Fibroblast of lung (primary cell): ENCODE measurements at places on chromosomes 5 and 9.

- no peak for DNase-seq
Observed at GRCh38 chr5:174725991-174726601, 1.7 kb downstream of the MSX2 start.

GRCh38 chr5:179160584-179160983 lies 100.4 kb downstream of the ZNF354C start:
- DNase-seq = no peak

DNA sequence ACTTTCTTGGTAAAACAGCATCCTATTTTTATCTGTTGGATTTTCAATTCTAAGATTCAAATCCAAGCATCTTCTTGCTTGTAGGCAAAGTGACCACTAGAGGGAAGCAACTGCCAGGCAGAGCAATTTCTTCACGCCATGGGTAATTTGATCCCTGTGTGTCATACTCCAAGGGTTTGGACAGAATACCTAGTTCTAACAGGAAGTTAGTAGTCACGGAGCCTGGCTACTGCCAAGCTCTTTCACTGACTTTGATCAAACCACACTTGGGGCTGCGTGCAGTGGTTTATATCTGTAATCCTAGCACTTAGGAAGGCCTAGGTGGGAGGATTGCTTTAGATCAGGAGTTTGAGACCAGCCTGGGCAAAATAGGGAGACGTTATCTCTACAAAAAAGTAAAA lies 473.6 kb upstream of the TNC start:
- DNase-seq = peak; percentile 100

DNA sequence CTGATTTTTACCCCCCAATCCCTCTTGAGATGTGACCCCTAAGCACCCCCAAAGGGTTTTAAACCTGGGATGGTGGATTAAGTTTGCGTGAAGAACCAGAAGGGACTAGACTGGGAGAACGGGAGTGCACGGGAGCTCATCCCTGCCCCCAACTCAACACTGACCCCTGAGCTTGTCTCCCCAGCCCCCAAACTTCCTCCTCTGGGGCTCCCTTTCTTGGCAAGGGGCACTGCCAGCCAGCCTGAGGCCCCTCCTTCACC lies 5.0 kb upstream of the SET start:
- no peak for DNase-seq

GRCh38 chr5:63128761-63129160 lies 550.1 kb downstream of the LRRC70 start:
- DNase-seq = no peak

- DNase-seq = no peak
Observed at GRCh38 chr5:173745123-173745522, 128.7 kb upstream of the BOD1 start.

GRCh38 chr5:35098214-35098613 lies 50.5 kb upstream of the AGXT2 start:
- DNase-seq = no peak

DNA sequence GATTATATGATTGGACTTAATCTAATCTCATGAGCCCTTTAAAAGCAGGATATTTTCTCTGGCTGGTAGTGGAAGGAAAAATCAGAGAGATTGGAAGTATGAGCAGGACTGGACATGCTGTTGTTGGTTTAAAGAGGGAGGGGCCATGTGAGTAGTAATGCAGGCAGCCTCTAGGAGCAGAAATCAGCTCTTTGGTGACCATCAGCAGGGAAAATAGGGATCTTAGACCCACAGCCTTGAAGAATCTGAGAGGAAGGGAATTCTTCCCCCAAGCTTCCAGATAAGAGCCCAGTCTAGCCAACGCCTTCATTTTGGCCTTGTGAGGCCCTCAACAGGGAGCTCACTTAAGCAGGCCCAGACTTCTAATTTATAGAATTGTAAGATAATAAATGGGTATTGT lies 9.5 kb downstream of the SH3GL2 start:
- no peak for DNase-seq

GRCh38 chr9:92265154-92265553 lies 28.3 kb downstream of the IARS1 start:
- DNase-seq = peak; percentile 8

DNA sequence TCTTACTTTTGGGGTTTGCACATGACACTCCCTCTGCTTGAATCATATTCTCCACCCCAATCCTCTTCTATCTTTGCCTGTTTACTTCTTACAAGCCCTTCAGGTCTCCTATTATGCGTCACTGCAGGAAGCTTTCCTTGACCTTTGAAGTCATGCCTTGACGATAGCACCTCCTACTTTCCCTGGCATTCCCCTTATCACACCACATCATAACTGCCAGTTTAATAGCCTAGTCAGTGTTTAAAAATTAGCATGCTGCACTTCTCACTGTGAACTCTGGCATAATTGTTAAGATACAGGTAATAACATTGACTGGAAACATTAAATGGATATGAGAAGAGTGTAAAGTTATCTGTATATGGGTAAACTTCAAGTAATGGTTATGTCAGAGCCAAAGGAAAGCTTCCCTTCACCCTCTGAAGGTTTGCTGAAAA lies 37.1 kb upstream of the CEP120 start:
- peak; percentile 42 for DNase-seq

- no peak for DNase-seq
Observed at GRCh38 chr5:62592558-62592957, 13.9 kb downstream of the LRRC70 start.

GRCh38 chr9:137393176-137394150 lies 29.5 kb downstream of the EXD3 start:
- no peak for DNase-seq

DNA sequence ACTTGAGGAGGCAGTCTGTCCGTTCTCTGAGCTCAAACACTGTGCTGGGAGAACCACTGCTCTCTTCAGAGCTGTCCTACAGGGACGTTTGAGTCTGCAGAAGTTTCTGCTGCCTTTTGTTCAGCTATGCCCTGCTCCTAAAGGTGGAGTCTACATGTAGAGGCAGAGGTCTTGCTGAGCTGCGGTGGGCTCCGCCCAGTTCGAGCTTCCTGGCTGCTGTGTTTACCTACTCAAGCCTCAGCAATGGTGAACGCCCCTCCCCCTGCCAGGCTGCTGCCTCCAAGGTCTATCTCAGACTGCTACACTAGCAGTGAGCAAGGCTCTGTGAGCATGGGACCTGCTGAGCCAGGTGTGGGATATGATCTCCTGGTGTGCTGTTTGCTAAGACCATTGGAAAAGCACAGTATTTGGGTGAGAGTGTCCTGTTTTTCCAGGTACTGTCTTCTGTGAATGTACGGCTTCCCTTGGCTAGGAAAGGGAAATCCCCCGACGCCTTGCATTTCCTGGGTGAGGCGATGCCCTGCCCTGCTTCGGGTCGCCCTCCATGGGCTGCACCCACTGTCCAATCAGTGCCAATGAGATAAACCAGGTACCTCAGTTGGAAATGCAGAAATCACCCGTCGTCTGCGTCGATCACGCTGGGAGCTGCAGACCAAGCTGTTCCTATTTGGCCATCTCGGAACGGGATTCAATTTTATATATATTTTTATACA lies 58.5 kb downstream of the CNTRL start:
- no peak for DNase-seq

DNA sequence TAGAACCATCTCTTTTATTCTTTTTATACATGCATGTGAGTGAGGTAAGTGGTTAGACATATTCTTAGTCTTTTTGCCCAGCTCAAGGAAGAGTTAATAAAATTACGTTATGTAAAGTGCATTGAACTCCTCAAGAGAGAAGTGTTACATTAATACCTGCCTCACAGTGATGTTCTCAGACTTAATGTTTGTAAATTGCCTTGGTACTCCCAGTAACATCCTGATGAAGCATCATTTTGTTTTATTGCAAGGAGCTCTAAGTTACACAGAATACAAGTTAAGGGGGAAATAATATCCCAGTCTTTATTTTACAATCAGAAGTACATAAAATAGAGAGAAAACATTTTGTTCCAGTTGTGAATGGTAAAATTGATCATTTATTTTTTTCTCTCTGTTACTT lies 89.5 kb upstream of the ARRDC3 start:
- DNase-seq = no peak

- DNase-seq = no peak
Observed at GRCh38 chr9:128190013-128190412, 1.4 kb downstream of the CIZ1 start.
